ENCODE measurements at places on chromosomes 12 and 14.

DNA sequence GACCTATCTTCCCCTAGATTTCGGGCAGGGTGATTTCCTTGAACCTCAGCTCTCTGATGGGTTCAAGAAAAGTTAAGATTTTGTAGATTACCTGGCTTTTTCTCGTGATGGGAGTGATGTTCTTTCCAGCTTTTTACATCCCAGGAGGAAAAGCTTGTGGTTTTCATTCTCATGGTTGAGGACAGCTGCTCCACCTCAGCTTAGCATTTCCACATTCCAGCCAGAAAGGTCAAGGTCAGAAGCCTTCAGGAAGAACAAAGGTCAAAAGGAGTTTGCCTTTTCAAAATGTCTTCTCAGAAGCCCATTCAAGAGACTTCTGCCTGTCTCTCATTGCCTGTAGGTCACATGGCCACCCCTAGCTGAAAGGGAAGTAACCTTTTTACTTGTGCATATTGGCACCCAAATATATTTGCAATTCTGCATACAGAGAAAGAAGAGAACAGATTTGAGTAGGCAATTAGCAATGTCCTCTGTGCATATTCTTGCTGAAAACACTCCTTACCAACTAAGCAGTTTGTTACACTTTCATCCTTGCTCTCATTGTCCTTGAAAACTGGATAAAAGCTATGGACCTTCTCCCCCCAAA, 6.6 kb upstream of the ADGRD1 start:
- no peak for DNase-seq

DNA sequence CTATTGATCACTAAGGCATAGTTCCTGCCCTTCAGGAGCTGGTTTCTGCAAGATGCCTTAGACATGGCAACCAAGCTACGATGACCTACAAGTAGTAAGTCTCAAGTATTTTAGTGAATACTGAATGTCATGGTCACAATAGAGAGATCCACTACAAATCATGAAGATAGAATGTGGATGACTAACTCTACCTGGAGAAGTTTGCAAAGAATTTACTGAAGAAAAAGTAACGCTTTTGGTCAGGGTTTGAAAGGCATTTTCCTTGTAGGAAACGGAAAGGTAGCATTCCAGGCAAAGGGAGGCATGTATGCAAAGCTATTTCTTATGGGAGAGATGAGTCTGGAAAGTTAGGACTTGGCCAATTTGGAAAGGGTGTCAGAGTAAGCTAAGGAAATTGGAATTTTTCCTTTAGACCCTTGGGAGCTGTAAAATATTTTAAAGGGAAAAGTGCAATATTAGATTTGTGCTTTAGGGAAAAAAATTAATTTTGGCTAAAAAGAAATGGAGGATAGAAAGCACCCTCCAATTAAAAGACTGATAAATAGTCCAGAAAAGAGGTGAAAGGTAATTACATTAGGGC, 377.5 kb downstream of the EGLN3 start:
- DNase-seq: no peak

DNA sequence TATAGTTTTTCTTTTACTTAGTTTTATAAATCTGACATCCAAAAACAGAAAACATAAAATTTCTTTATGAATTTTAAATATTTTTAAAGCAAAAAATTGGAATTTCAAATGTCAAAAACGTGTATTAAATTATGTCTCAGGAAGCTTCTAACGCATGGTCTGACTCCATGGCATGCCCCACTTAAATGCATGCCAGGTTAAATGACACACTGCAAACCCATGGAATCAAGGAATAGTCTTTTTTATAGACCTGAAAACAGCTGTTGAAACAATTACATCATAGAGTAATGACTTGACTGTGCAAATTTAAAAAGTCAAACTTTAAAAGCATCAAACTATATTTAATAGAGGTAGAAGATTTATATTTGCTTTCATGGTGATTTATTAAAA, 96.1 kb upstream of the DACT1 start:
- no peak for DNase-seq

DNA sequence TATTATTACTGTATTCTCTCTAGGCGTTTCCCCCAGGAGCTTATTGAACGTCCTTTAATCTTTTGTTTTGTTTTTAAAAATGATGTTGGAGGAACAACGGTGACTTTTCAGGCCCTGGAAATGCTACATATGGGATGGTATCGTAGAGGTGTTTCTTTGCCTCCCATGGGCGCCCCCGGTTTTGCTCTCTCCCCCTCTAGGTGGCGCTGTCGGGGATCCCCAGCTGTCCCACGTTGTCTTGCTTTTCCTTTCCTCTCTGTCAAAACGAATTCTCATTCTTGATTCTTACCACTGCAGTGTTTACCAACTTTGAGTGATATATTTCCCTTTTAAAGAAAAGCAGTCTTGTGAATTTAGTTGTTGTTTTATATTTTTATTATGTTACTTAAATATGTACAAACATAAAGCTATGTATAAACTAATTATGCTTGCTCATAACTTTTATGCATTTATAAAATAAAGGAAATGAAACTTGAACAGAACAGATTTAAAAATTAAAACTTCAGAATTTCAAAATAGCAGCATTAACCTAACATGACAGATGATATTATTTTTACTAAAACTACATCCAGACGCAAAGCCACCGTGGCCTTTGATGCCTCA, 171.9 kb downstream of the RGS6 start:
- DNase-seq: no peak

GRCh38 chr12:66206141-66206540, 17.1 kb downstream of the IRAK3 start:
- DNase-seq: no peak

DNA sequence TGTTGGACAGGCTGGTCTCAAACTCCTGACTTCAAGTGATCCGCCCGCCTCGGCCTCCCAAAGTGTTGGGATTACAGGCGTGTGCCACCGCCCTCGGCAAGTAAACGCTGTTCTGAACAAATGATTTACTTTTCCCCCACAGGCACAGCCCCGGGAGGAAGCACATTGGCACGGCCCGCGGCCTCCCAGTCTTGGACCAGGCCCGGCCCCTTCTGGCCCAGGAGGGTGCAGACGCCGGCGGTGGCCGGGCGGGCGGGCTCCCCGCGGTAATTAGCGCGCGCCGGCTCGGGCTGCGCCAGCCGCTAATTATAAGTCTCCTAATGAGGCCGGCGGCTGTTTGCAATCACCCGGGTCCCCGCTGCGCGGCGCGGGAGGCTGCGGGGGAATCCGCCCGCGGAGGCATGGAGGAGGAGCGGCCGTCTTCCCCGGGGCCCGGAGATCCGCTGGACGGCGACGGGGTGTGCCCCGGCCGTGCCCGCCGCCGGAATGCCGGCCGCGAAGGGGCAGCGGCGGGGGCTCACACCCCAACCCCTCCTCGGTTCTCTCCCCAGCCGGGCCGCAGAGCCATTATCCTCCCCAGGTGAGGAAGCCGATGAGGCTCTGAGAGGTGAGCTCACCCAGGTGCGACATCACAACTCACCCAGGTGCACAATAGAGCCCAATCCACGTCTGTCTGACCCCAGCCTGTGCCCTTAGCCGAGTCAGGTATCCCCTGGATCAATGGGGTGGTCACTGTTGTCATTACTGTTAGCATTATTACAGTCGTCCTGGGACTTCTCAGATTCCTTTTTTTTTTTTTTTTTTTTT, 3.3 kb upstream of the POP5 start:
- DNase-seq: no peak
